Naive thymus-derived CD8-positive, alpha-beta T cell (primary cell): ENCODE measurements at places on chromosomes 1 and 21.
A peak's percentile ranks its signal among the peaks of the same experiment; 100 is the strongest.

DNA sequence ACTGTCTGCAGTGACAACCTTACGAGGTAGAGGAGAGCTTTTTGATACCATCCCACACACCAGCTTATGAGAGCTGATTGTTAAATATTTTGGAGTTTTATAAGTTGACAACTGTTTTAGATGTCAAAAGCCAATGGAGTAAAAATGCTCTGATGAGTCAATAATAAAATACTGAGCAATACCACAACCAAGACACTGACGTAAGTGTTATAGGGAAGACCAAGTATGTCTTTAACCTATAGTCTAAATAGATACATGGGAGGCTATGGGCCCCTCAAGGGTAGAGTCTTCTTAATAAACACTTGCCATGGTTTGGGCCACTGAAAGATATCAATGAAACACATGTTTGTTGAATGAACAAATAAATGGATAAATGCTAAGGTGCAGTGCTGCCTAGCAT is 49.2 kb downstream of the DUSP10 start:
- no peak for DNase-seq

DNA sequence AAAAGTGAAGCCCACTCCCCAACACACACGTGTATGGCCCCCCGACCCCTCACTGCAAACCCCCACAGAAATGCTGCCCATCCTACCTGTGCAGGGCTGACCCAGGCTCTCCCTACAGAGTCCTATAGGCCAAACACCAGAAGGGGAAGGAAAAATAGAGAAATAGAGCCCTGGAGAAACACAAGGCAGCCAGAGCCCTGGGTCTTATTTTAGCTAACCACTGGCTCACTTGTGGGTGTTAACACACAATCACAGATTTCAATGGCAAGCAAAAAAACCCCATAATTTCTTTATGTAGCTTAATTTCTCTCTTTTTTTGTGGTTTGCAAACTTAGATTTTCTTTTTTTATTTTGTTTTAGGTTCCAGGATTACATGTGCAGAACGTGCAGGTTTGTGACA is 989 bp upstream of the PIGR start:
- no peak for DNase-seq

- no peak for DNase-seq
Observed at GRCh38 chr1:97680894-97681293, 239.9 kb downstream of the DPYD start.

DNA sequence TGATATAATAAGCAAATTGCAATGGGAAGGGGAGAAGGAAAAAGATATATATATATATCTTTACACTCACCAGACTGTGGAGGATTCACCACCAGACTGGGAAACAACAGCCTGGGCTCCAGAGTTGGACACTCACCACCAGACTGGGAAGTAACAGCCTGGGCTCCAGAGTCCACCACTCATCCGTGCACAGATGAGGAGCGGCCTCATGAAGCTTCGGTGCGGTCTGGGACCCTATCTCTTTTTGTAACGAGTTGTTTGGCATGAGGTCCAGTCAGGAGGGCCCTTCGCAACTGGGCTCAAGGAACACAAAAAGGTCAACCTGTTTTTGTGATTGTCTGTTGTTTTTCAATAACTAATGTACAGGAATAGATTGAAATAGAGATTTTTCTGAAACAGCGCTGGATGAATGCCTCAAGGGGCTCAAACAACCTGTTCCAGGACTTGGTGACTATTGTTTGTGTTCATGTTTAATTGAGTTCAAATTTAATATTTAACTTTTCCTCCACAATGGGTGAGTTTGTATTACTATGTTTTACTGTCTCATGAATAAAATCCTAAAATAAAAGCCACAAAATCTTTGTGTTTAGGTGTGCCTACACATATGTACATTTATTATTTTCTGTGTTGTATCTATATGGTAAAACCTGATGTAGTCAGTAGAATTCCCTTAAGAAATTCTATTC is 40.1 kb downstream of the S100A10 start:
- DNase-seq: no peak

DNA sequence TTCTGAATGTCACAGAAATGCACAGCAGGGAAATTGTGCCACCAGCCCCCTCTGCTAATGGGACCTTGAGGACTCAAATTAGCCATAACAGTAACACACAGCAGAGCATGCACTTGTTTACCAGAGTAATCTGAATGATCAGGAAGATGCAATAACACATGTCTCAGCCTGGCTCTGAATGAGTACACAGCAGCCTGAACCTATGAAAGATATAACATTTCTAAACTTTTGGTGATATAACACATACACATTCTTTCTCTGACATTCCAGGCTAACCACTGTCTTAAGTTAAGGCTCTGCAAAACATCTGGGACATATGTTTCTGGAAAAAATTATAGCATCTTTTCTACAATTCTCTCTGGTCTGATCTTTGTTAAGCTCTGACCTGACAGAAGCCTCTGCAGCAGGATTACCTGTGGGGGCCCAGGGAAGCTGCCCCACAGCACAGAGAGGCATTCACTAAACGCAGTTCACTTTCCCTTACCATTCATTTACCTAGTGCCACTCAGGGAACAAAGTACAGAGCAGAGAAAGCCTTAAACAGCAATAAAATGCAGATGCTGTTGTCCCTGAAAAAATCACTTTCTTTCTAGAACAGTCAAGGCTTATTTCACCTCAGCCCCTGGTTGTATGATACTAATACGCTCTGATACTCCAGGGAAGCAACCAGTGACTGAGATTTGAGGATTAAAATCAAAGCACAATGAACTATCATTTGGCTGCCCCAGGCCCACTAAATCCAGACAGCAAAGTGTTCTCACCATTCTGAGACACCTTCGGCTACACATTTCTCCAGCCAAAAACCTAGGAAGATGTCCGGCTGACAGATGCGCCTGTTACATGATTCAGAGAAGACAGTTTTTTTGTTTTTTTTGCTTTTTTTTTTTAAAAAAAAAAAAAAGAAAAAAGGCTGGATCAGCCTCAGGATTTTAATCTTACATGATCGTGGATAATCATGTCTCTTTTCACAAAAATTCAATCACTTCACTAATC is 54.0 kb upstream of the CNN3 start:
- no peak for DNase-seq

DNA sequence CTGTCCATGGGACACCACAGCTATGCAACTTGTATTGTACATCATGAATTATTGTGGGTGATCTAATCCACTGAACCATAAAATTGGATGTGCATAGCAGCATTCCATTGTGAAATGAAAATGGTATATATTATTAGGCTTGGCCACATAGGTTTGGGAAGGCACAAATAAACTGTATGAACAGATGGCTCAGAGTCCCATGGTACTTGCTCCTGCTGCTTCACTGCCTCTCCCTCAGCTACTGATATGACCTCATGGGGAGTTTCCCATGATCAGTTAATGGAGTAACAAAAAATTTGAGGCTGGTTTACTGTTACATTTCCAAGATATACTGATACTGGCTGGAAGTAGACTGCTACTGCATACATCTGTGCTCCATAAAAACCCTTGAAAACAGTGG is 152.7 kb upstream of the NEGR1 start:
- no peak for DNase-seq

DNA sequence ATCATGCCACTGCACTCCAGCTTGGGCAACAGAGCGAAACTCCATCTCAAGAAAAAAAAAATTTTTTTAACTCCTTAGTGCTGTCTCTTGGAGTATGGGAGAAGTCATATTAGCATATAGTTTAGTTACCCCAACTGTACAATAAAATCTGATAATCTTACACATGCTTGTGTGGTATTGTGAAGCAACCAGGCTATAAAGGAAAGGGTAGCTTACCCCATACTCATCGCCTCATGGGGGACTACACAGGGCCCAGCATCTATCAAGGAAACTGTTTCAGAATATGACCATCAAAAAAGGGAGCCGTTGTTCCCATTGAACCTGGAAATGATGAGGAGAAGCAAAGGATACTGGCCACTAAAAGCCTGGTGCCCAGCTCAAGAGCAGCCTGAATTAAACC is 3.0 kb upstream of the TRAF3IP3 start:
- no peak for DNase-seq

DNA sequence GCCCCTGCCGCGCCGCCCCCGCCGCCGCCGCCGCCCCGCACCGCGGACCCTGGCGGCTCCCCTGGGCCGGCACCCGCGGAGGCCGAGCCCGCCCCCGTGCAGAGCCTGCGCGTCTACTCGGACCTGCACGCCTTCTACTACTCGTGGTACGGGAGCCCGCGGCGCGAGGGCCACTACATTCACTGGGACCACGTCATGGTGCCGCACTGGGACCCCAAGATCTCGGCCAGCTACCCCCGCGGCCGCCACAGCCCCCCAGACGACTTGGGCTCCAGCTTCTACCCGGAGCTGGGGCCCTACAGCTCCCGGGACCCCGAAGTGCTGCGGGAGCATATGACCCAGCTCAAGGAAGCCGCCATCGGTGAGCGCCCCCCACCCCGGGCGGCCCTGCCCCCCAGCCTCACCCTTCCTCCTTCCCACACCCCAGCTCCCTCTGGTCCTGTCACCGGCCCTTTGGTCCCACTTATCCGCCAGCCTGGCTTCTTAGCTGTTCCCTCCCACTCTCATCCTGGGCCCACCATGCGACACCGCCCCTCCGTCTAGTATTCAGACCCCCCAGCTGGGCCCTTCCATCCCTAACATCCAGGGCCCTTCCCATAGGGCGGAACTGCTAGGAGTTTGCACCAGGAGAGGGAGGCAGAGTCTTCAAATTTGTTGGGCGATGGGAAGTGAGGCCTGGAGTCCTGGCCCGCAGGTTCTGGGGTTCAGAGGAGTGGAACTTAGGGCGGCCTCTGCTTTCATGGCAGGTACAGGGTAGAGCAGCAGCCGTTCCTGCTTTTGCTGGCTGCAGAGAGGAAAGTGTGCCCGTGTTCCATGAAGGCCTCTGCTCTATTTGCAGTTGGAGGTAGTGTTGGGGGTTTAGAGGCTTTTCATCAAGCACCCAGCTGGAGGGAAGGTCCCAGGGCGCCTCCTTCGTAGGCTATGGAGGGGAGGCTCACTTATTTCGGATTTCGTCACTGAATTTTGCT is 1.0 kb downstream of the MANEAL start:
- no peak for DNase-seq

DNA sequence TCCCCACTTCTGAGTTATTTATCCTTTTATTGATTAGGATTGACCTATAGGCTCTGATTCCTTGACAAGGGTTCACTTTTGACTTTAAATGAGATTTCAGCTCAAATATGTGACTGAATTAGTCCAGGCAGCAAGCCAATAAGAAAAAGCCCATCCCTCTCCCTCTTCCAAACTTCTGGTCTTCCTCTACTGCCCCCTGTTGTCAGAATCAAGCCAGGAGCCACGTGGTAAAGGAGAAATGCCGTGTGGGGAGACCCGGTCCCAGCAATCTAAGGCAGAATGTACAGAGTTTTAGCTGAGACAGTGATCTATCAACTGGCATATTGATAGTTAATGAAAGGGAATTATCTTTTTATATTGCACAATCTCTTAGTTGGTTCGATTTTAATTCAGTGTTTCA is 5.2 kb downstream of the ADAMTS5 start:
- DNase-seq: no peak

- peak; percentile 43 for DNase-seq
Observed at GRCh38 chr1:28915031-28915895, 894 bp downstream of the EPB41 start.

DNA sequence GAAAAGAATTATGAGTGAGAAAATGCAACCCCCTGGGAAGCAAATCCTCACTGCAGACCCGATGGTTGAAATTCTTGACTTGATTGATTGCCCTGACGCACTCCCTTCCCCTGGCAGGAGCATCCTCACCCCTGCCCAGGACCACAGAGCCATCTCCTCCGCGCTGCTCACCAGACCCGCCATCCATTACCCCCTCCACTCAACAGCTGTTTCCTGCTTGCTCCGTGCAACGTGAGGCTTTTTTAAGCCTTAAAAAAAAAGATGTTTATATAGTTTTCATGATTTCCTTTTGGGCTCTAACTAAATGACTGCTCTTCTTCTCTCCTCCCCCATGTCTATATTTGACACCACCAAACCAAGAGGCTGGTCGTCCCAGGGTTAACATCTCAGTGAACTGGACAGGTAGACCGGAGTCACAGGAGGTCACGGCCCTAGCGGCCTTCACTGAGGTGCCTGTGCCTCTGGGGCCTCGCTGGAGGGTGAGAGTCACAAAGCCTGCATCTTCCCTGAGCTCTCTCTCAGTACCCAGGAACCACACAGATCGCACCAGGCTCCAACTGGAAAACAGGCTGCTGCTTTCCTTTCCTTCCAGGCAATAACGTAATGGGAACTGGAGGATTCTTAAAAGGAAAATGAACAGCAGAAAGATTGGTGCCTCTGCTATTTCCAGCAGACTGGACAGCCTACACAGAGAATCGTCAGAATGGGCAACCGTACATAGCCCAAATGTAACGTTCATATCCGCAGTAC is 49.8 kb downstream of the ZBTB18 start:
- no peak for DNase-seq

- no peak for DNase-seq
Observed at GRCh38 chr1:187909382-187909781, 1080.6 kb downstream of the PLA2G4A start.

DNA sequence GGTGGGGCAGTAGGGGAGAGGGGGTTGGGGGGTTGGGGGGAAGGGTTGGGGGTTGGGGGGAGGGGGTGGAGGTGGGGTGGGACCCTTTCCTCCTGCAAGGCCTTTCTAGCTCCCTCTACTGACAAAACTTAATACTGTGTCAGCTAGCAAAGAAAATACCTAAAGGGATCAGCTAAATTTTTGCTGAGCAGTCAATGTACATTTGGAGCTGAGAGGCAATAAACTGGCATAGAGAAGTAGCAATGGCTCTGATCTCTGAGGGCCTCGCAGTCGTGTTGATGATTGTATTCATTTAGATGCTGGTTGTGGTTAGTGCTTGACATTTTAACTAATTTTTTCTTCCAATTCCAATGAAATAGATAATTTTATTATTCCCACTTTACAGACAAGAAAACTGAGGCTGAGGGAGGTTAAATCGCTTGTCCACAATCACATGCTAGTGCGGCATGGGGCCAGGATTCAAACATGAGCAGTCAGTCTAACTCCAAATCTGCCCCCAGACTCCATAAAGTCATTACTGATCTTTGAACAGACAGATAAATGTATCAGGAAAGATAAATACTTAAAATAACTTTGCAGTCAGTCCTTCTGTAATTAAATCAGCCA is 357.1 kb downstream of the DISC1 start:
- DNase-seq: no peak

- DNase-seq: no peak
Observed at GRCh38 chr1:208631506-208631905, 387.3 kb upstream of the PLXNA2 start.

GRCh38 chr1:33152685-33153432 is 29.0 kb downstream of the TRIM62 start:
- DNase-seq: no peak

- DNase-seq: no peak
Observed at GRCh38 chr21:25895565-25896205, 160.9 kb downstream of the GABPA start.
